ENCODE measurements at places on chromosomes 7 and 10.

GRCh38 chr7:131897790-131898165, 341.4 kb upstream of the PODXL start:
- no peak for DNase-seq

DNA sequence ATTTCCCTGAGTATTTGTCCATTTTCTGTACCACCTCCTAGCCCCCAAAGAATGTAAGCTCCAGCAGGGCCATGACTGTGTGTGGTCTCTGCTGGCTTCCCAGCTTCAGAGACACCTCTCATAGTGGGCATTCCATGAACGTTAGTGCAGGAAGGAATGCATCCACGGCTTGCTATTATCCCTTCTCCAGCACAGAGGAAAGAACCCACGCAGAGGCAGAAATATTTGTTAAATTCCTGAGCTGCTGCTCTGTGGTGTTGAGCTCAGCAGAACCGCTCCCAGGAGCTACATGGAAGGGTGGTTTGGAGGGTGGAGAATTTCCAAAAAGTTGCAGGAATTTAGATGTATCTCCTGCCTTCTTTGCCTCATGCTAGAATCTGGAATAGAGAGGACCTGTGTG, 275.2 kb downstream of the POU6F2 start:
- DNase-seq, result no peak

DNA sequence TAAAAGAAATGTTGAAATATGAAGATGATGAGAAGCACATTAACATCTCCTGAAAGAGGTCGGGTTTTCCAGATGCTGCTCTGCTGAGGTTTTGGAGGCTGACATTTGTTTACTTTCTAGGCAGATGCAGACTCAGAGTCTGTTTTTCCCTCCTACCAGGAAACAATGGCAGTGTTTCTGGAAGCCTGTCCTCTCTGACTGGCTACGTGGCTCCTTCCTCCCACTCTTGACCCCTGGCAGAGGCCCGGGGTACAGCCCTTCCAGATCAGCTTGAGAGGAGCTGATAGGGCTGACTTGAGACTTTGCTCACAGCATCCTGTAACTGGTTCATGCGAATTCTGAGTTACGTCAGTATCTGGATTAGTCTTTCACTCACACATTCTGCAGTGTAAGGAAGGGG, 41.1 kb upstream of the IL15RA start:
- DNase-seq, result no peak

DNA sequence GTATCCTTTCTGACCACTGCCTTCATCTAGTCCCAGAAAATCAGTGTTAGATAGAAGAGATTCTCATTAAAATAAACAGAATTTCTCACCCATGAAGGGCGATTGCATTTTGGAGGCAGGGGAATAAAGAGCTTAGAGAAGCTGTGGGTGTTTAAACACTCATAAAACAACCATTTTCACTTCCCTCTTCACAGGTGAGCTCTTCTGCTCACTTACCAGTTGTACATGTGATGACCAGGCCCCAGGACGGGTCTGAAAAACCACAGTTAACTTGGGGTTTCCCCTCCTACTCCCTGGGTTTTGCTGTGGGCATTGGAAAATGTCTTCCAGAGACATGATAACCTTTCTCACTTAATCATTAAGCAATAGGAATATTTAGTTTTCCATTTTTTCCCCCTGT, 411.6 kb upstream of the DPP6 start:
- DNase-seq, result no peak

GRCh38 chr7:56537952-56538351, 421.7 kb upstream of the NUPR2 start:
- DNase-seq, result no peak

- no peak for DNase-seq
Measured at GRCh38 chr7:100102950-100103840, 1.8 kb downstream of the AP4M1 start.

DNA sequence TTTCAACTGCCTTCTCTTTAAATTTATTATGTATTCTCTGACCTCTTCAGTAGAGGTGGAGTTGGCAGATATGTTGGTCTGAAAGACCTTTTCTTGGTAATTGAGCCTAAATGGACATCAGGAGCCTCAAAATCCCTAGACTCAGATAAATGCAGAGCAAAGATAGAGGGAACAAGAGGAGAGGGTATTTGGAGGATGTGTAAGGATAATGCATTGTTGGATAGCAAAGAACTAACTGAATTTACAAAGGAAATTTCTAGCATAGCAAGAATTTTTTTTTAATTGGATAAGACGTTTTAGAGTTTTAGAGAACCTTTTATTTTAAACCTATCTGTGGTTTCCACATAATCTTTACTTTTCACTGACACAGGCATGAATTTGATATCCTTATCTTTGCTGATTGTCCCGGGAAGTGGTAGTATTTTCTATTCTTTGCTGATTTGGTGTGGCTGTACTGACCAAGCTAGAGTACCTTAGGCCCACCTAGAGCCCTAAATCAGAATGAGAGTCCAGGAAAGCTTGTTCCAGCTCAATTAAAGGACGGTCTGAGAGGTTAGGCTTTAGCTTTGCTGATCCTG, 91.3 kb downstream of the NRF1 start:
- no peak for DNase-seq

Data from CD4-positive, alpha-beta T cell treated with Interleukin-21 for 1 hour (primary cell).